ENCODE measurements at places on chromosomes 2 and 18.

DNA sequence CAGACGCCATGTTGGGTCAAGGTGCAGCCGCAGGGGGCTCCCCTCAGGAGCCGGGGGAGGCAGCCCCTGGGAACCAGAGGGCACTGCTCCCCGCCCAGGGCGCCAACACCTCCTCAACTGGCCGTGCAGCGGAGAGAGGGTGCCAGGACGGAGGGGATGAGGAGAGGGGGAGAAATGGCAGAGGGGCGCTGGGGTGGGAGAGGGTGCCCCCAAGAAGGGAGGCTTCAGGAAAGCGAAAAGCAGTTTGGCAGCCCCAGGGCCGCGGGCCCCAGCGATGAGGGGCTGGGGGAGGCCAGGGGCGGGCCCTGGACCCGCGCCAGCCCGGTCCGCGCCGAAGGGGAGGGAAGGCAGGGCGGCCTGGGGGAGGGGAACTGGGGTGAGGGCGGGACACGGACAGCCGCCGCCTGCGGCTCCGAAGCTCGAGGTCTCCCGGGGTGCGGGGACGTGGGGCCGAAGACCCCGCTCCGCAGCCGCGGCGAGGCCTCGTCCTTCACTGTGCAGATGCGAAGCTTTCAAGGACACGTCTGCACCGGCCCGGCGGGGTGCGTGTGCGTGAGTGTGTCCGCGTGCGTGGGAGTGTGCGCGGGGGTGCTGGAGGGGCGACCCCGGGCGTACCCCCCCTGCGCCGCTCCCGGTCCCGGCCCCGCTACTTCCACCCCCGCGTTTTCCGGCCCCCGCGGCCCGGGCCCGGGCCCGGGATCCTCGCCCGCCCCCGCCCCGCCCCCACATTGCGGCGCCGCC is 1.4 kb downstream of the DNMT3A start:
- no peak for DNase-seq

GRCh38 chr2:6080932-6081753 is 389.0 kb downstream of the SOX11 start:
- DNase-seq: no peak

DNA sequence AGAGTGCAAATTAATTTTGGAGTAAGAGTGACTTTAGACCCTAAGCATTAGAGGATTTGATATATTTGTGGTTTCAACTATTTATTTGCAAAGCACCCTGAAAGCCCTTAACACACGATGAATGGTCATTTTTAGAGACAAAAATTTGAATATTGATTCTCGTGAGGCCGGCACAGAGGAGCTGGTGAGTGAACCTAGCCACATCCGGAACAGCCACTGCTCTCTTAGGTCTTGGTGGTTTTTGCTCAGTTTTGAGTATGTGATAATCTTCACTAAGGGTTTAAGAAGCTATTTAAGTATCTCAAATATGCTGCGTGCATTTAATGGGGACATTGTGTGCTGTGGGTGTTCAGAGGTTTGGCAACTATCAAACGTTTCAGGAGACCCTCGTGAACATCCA is 204.8 kb downstream of the TSN start:
- no peak for DNase-seq

- no peak for DNase-seq
Measured at GRCh38 chr2:209523867-209524266, 100.0 kb downstream of the MAP2 start.

DNA sequence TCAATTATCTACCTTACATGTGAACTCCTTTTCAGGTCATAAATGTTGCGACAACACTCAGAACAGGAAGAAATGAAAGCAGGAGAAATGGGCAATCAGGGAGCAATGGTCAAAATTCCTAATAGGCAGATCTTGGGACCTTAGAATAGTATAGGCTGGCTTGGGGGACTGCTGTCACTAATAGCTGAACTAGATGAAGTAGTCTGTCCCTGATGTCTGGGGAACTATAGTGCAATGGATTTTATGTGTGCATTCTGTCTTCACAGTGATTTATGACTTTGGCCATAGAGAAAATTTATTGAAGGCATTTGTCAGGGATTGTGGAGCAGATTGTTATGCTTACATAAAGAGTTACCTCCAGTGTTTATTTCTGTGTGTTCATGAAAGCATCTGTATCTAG is 6.1 kb upstream of the DPP10 start:
- no peak for DNase-seq

DNA sequence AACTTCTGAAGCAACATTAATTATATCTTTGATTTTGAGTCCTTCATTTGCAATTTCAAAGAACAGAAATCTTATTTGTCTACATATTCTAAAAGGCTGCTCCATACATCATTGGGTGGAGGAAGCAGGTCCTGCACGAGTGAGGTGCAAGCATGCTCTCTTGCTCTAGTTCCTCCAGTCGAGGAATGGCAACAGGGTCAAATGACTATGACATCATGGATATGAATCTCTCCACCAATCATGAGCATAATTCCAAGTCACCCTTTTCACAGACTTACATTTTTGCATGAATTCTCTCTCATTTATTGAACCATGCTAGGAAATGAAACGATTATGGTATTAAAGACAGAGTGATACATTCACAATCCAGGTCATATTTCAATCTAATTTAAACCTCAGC is 608.8 kb upstream of the SOX11 start:
- no peak for DNase-seq

DNA sequence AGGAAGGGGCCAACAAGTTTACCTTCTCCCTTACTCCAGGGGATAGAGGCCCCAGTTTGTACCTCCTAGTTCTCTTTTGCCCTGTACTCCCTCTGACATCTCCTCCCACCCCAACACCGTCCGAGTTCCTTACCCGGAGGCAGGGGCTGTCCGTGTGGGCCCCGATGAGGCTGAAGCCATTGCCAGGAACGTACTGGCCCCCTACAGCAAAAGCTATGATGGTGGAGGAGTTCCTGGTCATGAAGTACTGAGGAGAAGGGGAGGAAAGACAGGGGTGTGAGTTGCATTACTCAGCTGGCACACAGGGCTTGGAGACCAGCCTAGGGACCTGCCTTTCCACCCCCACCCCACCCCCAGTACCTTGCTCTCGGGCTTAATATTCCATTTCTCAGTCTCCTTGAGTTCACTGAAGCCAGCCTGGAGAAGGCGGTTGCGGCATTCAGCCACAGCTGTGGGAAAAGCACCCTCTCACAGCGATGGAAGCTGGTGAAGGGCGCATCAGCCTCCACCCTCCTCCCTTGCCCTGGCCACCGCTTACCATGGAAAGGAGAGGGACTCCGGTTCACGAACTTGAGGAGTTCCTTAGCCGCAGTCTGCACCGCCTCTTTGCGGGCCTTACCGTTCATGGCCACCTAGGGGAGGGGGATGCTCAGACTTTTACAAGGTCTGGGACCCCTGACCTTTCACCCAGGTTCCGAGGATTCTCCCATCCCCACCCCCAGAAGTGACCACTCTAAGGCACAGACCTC is 1.0 kb downstream of the DNPEP start:
- DNase-seq: no peak

DNA sequence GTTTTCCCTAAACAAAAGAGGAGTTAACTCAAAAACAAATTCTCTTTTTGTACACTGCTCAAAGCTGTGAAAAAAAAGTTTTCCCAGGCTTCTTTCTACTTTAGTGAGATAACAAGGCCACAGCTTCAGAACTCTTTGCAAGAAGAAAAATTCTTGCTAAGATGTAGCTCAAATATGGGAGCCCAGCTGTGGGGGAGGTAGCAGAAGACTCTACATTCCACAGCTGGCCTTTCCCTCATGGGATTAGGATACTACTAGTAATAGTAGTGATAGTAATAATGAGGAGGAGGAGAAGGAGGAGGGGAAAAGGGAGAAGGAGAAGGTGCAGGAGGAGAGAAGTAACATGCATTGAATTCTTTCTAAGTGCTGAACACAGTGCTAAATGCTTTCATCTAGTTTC is 19.2 kb upstream of the CERS6 start:
- DNase-seq: no peak

DNA sequence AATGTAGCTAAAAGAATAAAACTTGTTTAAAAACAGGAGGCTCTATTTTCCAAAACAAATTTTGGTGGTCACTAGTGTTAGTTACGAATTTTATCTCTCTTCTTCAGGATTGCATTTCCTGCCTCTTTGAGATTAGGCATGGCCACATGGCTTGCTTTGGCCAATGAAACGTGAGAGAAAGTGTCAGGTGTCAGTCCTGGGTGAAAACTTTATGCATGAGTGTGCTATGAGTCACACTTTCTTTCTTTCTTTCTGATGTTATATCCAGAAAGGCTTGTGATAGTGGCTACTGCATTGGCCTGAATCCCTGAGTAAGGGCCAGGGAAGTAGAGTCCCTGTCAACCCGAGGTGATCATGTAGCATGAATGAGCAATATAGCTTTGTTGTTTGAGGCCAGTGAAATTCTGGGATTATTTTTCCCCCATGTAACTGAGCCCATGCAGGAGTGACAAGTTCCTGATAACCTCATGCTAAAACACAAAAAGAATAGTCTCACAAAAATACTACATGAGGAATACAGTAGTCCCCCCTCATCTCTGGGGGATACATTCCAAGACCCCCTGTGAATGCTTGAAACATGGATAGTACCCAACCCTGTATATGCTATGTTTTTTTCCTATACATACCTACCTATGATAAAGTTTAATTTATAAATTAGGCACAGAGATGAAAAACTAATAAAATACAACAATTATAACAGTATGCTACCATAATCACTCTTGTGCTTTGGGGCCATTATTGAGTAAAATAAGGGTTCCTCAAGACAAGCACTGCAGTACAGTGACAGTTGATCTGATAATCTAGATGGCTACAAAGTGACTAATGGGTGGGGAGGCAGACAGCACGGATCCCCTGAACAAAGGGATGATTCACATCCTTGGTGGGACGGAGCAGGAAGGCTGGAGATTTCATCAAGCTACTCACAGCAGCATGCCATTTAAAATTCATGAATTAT is 109.5 kb downstream of the CDC42EP3 start:
- no peak for DNase-seq

DNA sequence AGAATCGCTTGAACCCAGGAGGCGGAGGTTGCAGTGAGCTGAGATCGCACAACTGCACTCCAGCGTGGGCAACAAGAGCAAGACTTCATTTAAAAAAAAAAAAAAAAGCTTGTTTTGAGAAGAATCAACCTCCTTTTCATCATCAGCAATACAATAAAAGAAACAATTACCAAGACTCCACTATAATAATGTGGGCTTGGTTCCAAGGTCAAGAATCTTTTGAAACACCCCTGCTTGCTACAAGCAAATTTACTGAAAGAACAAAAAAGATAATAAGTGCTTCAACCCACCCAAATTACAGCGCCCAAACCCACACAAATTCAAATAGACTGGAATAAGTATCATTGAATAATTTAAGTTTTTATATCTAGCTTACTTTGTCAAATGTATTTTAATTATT is 33.6 kb upstream of the MAPRE3 start:
- no peak for DNase-seq

DNA sequence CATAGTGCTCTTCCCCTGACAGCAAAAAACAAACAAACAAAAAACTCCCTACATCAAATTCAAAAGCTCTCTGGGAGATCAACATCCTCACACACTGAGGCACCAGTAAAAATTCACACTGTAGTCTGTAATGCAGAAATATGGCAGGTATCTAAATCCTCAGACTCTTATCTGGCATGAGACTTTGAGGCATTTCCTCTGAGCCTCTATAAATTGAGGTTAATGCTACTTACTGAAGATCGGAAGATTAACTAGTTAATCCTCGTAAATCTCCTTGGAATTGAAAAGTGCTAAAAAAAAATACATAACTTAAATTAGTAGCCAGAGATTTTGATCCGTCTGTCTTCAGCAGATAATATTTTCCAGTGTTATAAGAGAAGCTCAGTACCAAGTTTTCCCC is 65.0 kb downstream of the AP1S3 start:
- no peak for DNase-seq

DNA sequence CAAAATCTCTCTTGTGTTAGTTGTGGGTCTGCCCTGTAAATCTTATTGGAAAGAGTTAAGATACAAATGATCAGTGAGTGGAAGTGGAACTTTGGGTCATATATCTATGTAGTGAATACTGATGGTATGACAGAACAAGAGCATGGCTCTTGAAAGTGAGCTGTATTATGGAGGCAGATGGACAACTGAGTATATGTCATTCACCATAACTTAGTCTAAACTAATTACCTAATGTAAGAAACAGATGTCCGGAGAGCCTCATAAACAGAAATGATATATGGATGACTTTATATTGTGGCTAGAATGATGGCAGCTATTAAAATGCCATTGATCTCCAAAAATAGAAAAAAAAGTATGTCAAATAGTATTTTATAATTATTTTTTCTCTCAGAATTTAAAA is 72.4 kb downstream of the FASTKD2 start:
- DNase-seq: no peak

GRCh38 chr2:191557841-191558240 is 120.1 kb upstream of the NABP1 start:
- DNase-seq: no peak

DNA sequence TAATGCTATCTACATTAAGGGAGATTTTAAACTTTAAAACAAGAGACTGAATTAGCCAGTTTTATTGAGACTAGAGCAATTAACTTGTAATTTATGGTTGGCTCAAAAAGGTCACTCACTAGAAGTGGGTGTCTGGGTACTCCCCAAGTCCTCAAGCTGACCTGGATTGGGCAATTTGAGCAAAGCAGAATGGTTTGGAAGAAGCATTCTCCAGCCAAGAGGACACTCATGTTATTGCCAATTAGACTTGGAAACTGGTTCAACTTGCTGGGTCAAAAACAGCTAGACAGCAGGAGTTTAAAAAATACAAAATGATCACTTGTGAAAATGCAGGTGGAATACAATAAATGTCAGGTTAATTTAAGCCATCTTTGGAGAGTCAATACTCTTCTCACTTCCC is 29.5 kb upstream of the MYO1B start:
- DNase-seq: no peak

DNA sequence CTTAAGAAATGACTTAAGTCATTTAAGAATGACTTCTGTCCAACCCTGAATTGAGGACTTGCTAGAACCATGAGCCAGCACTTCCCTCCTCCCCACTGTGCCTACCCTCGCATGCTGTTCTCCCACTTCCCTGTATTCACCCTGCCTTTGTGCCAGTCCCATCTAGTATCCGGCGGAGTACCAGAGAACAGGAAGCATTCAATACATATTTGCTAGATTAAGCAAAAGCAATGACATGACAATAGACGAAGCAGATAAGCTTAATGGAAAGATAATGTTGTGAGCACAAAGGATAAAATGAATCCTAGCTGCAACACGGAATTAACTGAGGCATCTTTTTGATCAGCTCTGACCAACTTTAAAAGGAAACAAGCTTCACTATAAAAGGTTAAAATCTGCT is 328.5 kb downstream of the TDRD15 start:
- DNase-seq: no peak
